Calu3 (cell line): ENCODE measurements at places on chromosomes 4 and X.

DNA sequence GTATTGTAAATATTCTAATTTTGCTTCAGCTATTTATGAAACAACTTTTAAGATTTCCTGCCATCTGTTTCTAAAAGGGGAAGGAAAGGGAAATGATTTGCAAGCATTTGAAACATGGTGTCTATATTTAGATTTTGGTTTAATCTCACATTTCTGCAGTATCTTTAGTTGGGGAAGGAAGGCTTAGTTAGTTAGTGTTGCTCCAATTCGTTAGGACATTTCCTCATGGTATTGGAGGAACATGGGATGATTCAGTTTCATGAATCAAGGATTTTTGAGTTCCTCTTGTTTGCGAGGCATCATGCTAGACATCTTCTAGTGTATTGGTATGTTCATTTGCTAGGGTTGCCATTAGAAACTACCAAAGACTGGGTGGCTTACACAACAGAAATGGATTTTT is 20.5 kb upstream of the TMEM192 start:
- DNase-seq = no peak

- DNase-seq = peak; percentile 22
These were observed 196.4 kb upstream of the RADX start for GRCh38 chrX:106415276-106415895.

DNA sequence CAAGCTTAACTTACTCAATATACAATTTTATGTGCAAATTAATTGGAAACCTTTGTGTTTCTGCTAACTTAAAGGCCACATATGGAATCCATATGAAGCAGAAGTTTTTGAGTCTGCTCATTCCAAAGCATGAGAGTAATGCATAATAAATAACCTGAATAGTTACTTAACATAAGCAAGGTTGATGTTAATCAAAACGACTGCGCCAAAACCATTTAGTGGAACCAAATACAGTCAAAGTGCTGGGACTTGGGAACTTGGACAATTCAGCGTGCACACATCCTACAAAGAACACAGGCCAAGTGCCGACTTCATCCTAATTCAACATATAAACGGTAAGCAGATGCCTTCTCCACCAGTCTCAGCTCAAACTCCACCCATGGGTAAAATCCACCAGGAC is 17.0 kb downstream of the TSPAN5 start:
- no peak for DNase-seq

DNA sequence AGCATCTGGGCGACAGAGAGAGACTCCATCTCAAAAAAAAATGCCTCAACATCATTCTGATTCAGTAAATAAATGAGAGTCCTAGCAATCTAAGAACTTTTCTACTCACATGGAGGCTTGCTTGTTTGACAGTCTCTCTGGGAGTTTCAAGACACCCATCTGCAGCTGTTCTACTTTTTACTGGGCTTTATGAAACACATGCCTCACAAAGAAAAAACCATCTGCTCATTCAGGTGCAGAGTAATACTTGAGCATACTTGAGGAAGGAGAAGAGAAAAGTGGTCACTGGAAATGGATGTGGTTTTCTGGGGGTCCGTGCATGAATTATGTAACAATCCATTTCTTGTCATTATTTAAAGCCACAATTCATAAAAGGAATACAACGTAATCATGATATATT is 87.1 kb upstream of the DDX53 start:
- no peak for DNase-seq

- DNase-seq = no peak
These were observed 497 bp upstream of the GRPEL1 start for GRCh38 chr4:7068279-7068842.

GRCh38 chr4:37890801-37891259 is at the start of gene TBC1D1:
TSS of gene TBC1D1 (plus strand) at chr4:37891084. CDS start at chr4:37902096, 11,012 bp downstream.
- peak; percentile 21 for DNase-seq

DNA sequence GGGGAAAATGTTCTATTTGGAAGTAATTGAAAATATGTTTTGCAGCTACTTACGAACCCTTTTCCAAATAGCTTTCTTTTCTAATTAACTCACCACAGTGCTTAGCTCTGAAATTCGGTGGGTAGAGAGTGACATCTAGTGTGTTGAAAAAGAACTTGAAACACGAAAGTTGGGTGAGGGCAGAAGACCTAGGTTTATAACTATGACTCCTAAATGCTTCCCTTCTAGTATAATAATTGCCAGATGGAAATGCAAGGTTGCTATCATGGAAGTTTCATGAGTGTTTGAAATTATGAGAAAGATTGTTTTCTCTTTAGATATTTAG is 77.3 kb upstream of the NOCT start:
- DNase-seq = no peak

- no peak for DNase-seq
These were observed 63.3 kb upstream of the ANXA10 start for GRCh38 chr4:168028970-168029597.

DNA sequence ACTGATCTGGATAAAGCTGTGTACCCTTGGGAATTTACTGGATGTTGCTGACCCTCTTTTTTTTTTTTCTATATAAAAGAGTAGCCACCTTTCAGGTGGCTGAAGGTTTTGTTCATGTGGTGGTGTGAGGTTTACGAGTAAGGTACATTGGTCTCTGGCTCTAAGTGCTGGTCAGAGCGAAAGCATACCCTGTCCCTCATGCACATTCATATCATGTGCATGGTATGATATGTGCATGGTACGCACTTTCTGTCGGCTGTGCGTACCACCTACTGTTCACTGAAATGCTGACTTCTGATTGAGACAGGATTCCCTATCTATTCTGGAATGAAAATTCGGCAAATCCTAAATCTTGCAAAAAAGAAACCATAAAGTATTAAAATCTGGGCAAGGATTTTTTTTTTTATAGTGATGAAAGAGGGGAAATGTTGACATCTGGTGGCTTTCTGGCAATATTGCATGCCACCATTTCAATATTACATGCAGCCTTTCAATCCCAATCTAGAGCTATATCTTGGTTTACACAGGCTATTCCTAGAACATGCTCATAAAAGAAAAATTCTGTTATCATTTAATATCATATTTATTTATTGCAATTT is 32.8 kb downstream of the FAM149A start:
- DNase-seq = no peak

DNA sequence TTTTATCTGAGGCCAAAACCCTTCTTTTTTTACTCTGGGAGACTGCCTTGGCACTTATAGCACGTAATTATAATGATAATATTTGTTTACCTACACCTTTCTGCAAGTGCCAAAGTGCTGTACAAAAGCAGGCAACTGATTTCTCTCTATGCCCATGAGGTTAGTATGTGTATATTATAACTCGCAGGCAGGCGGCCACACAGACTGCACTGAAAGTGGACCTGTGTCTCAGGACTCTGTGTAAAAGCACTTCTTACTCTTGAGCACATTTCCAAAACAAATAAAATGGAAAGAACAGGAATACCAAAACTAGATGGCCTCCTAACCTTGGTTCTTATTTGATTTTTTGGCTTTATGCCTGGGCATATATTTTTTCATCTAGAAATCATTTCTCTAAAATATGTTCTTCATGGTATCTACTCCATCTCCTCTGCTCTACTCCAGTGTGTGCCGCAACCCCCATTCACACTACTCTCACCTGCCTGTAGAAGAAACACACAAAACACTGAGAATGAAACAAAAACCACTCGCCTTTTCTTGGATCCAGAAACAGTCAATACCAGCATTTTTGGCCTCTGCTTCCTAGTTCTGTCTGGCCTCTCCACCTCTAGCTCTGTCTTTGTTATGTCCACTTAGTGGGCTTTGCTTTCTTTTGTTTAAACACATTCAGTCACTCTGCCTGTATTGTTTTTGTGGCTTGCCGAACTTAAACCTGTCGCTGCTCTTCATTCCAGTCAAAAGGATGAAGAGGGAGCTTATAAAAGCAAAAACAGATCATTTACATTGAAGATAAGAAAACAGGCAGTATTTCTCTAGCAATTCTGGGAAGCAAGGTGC is 934.5 kb upstream of the TENM3 start:
- DNase-seq = no peak

- peak; percentile 58 for DNase-seq
These were observed 292.5 kb downstream of the CHIC1 start for GRCh38 chrX:73855546-73855945.

DNA sequence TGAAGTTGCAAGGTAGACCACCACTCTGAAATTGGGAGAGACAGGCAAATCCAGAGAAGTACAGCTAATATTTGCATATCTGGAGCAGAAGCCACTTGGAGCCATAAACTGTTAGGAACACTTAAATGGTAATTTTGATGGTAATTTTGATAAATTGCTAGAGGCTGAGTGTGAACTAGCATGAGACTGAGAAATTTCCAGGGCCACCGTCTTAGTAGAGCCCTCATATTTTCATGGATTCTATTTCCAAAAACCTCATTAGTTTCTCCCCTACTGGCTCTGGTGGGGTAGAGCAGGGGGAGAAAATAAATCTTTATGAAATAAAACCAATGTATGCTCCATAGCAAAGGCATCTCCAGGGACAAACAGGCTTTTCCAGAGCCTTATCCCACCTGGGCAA is 429.4 kb upstream of the DIPK2B start:
- no peak for DNase-seq

- DNase-seq = peak; percentile 53
These were observed 24.4 kb downstream of the UCHL1 start for GRCh38 chr4:41281038-41281634.

GRCh38 chr4:14165222-14165920 is 537.8 kb upstream of the BOD1L1 start:
- DNase-seq = no peak

DNA sequence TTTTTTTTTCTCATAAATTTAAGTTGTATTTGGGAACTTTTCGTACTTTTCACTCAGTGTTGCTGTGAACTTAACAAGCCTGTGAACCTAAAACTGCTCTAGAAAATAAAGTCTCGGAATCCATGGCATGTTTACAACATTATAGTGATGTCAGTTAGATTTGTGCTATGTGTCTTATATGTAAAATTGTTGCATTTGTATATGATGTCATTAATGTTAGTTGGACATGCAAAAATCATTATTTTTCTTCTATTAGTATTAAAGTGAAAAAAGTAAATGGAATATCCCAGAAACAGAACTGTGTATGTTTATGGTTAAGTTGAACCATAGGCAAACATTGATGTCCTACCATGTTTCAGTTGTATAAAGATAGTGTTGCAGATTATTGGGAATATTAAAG is 85.2 kb downstream of the STIM2 start:
- no peak for DNase-seq

DNA sequence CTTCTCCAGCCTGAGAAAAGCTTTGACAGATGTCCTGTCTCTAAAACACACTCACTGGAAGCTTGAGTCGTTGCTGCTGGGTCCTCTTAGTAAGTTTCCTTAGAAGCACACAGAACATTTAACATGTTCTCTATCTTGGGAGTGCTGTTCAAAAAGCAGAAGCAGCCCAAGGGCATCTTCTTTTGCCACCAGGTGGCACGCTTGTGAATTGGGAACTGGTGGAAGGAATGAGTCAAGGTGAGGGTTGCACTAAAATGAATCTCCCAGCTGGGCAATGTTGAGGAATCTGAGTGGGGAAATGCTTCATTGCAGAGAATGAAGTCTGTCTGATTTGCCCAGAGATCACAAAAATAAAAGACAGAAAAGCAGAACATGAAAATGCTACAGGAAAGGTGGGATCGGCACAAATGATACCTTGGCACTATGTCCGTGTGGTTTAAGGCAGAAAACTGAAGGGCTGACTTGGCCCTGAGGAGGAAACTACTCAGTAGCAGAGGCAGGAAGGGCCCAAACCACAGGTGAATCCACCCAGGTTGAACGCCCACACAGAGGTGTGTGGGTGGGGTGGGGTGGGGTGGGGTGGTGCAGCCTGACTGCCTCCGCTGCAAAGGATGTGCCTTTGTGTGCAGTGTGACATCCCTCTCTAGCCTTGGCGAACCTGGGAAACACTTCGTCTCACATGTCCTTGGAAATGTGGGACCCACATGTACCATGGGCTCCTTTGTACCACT is 26.0 kb downstream of the KIT start:
- peak; percentile 51 for DNase-seq
